GM12878 (cell line): ENCODE measurements at places on chromosomes 7 and 10. TPM values are rescaled to one million over a fixed set of nuclear protein-coding genes. Genes with fewer than 3 reads are reported as not detected.

- H3K27ac ChIP-seq, result no peak overlapping the region
- no peaks in the 10 kb centered on the region for H3K27me3 ChIP-seq
- no peak overlapping the region for H3K4me3 ChIP-seq
- H3K4me1 ChIP-seq, result no peaks in the 10 kb centered on the region
Observed at GRCh38 chr10:21398563-21399231, 126.8 kb downstream of the SKIDA1 start.

DNA sequence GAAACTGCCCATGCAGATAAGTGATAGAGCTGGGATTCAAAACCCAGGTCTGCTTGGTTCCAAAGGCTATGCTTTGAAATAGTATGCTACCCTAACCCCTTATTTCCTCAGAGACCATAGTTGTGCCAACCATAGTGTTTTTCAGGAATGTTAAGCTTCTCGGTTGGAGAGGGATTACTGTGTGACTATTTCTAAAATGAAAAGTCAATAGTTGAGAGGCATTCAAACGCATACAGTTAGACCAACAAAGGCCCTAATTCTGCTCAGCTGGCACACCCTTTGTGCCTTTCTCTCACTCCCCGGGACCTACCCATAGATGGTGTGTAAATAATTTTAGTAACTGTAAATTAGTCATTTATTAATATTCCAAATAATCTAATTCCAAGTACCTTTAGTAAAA, 64.6 kb upstream of the RNF148 start:
- H3K27me3 ChIP-seq, result no peaks in the 10 kb centered on the region
- no peaks in the 10 kb centered on the region for H3K36me3 ChIP-seq
- H3K4me1 ChIP-seq, result no peaks in the 10 kb centered on the region
- H3K4me3 ChIP-seq, result no peak overlapping the region

Gene AP1S1
- 26.3 and 31.5 TPM in 2 replicates for polyA plus RNA-seq

GRCh38 chr7:66239467-66239856, 34.3 kb downstream of the TPST1 start:
- H3K4me1 ChIP-seq, result no peaks in the 10 kb centered on the region
- no peak for DNase-seq
- no peaks in the 10 kb centered on the region for H3K36me3 ChIP-seq
- no peak overlapping the region for H3K4me3 ChIP-seq
- no peaks in the 10 kb centered on the region for H3K27me3 ChIP-seq

Gene SLC39A12
- 0.36 and 0.47 TPM in 2 replicates for polyA plus RNA-seq

GRCh38 chr7:1403638-1404459, 55.4 kb downstream of the MICALL2 start:
- no peaks in the 10 kb centered on the region; the same call in 1 of the 2 replicates for H3K27me3 ChIP-seq
- H3K4me1 ChIP-seq, result no peaks in the 10 kb centered on the region
- H3K36me3 ChIP-seq, result no peaks in the 10 kb centered on the region

Gene CD36
- 185 and 196 TPM in 2 replicates for polyA plus RNA-seq

DNA sequence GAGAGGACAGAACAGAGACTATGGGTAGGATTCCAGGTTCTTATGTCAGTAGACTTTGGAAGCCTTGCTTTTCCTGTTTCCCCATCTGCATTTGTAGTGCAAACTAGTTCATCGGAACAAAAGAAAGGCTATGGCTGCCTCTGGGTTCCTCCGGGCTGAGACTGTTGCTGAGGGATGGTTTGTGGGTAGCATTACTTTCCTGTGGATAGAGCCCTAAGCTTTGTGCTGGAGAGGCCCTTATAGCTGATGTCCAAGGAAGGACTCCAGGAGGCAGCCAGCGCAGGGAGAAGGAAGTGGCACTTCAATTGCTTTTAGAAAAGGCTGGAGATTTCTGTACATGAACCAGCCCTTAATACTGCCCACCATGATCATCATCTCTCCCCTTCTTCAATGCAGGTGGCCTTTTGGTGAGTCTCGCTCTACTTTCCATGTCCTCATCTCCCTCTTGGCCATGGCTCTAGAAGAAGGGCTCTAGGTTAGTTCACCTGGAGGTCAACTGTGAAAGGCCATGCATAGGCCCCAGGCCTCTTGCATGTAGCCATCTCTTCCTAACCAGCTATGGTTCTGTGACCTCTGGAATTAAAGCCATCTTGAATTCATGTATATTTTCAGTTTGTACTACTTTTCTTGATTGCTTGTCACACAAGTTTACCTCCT, 15.4 kb downstream of the MXI1 start:
- H3K4me1 ChIP-seq, result peaks cover 3% of the 10 kb centered on the region; the same call in 1 of the 2 replicates
- no peak overlapping the region for H3K4me3 ChIP-seq
- H3K27me3 ChIP-seq, result peaks cover 3% of the 10 kb centered on the region; the same call in 1 of the 2 replicates
- DNase-seq, result no peak
- H3K27ac ChIP-seq, result no peak overlapping the region

Gene BAMBI
- 0.06 and 0.14 TPM in 2 replicates for polyA plus RNA-seq

Gene SSC4D
- polyA plus RNA-seq, result 0.18 and 0.63 TPM in 2 replicates

DNA sequence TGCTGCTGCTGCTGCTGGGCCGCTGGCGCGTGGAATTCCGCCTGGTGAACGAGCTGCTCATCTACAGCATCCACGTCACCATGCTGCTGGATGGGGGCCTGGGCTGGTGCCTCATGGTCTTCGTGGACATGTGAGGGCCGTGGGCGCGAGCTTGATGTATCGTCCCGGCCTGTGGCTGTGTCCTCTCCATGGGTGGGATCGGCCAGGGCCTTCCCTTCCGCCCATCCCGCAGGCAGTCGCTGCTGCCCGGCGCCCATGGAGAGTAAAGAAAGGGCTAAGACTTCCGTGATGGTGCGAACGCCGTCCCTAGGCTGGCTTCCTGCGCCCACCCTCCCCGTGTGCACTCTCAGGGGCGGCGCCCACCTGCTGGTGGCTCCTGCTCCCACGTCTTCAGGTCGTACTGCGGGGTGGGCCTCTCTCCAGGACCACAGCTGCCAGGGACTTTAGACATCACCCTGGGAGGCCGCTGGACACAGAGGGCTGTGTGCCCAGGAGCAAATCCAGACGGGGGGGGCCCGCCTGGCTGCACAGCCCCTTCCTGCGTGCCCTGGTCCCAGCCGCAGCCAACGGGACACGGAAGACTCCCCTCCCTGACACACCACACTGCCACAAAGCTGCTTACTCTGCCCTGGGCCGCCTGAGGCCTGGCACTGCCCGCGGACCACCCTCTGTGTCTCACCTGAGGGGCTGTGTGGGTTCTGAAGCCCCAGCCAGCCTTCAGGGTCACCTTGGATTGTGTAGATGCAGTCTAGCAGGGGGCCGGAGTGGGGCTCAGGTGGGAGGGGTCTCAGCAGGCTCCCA, 167.5 kb downstream of the SEPTIN7 start:
- no peaks in the 10 kb centered on the region for H3K36me3 ChIP-seq
- no peak overlapping the region for H3K27ac ChIP-seq
- H3K4me3 ChIP-seq, result no peak overlapping the region

GRCh38 chr7:112272921-112273561, 66.5 kb downstream of the ZNF277 start:
- no peaks in the 10 kb centered on the region for H3K4me1 ChIP-seq
- no peak for DNase-seq
- H3K4me3 ChIP-seq, result no peak overlapping the region
- no peak overlapping the region for H3K27ac ChIP-seq
